ENCODE measurements at places on chromosomes 5 and 9.
A peak's percentile ranks its signal among the peaks of the same experiment; 100 is the strongest.

- peak; percentile 57 for DNase-seq
These were observed 105.7 kb upstream of the ADAMTSL1 start for GRCh38 chr9:18368206-18368605.

DNA sequence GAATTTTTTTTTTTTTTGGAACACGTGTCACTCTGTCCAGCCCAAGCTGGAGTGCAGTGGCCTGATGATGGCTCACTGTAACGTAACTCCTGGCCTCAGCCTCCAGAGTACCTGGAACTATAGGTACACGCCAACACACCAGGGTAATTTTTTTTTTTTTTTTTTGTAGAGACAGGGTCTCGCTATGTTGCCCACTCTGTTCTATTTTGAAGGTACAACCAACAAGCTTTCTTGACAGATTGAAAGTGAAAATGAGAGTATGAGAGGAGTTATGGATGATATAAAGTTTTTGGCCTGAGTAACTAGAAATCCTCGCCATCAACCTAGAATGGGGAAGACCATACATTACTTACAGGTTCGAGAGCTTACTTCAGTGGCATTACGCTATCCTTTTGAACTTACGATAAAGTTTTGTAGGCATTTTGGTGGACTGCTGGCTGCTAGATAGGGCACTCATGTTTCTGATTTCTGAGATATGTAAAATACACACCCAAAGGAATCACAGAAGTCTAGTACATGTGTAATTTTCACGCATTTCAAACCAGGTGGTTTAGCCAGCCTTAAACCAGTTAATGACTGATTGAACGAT, 806 bp upstream of the CDC42SE2 start:
- no peak for DNase-seq

- DNase-seq, result no peak
These were observed 360.7 kb upstream of the CDH10 start for GRCh38 chr5:25005431-25005830.

DNA sequence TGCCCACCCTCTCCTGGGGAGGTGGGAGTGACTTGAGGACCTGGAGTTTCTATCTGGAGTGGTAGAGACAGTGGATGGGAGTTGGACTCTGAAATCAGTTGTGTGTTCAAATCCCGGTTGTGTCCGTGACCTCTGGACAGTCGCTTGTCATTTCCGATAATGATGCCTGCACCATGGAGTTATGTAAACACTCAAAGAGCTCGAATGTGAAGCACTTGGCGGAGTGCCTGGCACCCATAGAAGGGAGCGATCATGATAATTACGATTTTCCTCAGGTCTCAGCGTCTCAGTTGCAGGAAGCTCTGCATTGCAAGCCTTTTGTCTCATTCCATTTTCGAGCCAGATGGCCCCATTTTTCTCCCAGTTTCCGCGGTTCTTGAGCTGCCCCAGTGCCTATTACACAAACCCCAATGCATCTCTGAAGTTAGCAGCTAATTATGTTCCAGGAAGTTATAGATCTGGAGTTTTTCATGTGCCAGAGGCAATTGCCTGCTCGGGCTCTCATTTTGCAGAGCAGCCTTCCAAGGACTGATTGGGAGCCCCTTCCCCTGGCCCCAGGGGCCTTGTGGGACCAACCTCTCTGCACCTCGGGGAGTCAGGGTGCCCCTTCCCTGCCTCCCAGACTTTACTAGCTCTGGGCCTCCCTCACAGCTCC, 175.5 kb upstream of the MVB12B start:
- DNase-seq, result no peak

GRCh38 chr9:93218161-93218560, 34.2 kb downstream of the WNK2 start:
- DNase-seq, result no peak

DNA sequence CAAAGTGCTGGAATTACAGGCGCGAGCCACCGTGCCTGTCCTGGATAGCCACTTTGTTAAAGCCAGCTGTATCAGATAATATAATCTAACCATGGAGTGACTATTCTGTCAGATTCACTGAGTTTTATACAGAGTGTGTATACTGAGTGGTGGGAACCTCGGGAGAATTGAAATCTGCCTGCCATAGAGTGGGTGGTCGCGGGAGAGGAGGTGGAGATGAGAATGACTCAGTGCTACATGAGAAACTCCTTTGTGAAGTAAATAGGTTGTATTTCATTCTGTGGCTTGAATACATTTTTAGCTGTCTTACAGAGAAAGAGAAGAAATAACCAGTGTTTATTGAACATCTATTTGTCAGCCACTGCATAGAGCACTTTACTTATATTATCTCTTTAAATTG, 26.4 kb downstream of the ATP6V0E1 start:
- peak; percentile 7 for DNase-seq

GRCh38 chr5:159051421-159052282, 48.1 kb downstream of the EBF1 start:
- peak; percentile 17 for DNase-seq
